ENCODE measurements at places on chromosomes 12 and 14.

DNA sequence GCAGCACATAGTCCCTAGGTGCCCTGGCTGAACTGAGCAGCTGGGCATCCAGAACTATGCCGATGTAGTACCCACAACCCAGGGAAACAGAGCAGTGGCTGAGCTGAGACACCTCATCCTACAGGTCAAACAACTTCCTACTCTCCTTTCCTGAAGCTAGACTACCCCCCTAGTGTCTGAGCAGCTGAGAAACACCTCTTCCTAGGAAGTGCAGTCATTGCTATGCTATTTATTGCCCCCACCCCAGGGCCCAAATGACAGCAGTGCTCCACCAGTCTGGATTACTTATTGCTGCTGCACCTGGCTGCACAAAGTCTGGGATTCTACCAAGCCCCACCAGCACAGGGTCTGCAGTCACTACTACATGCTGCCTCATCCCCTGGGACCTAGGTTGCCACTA, 16.7 kb upstream of the GARIN2 start:
- DNase-seq, result no peak
- no peak overlapping the region for H3K4me3 ChIP-seq
- no peak overlapping the region for H3K27ac ChIP-seq
- H3K27me3 ChIP-seq, result no peaks in the 10 kb centered on the region
- no peaks in the 10 kb centered on the region for H3K4me1 ChIP-seq

- H3K4me3 ChIP-seq, result no peak overlapping the region
- H3K36me3 ChIP-seq, result no peaks in the 10 kb centered on the region
- no peaks in the 10 kb centered on the region for H3K4me1 ChIP-seq
- no peak overlapping the region for H3K27ac ChIP-seq
- peaks cover 54% of the 10 kb centered on the region for H3K27me3 ChIP-seq
Measured at GRCh38 chr14:104344818-104345620, 206.6 kb downstream of the KIF26A start.

DNA sequence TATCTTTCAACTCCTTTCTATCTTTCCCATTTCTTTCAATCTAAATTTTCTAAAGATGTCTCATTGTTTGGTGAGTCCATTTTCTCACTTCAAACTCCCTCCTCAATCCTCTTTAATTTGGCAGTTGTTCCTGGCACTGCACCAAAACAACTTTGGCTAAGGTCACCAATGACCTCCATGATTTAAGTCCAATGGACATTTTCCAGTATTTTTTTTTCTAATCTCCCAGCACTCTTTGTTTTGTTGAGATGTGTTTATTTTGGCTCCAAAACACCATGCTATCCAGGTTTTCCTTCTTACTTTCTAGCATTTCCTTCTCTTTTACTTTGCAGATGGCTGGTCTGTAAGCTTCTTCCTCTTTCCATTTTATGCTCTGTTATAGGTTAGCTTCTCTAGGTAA, 42.5 kb upstream of the OTOGL start:
- H3K4me1 ChIP-seq, result peaks cover 22% of the 10 kb centered on the region
- no peak overlapping the region for H3K4me3 ChIP-seq
- peak overlapping the region; percentile 29 for H3K27ac ChIP-seq
- DNase-seq, result no peak
- H3K27me3 ChIP-seq, result no peaks in the 10 kb centered on the region

- H3K27me3 ChIP-seq, result no peaks in the 10 kb centered on the region
- no peaks in the 10 kb centered on the region for H3K36me3 ChIP-seq
- DNase-seq, result peak; percentile 74
- H3K4me1 ChIP-seq, result peaks cover 65% of the 10 kb centered on the region
- peak within 1 kb of the TSS; percentile 82 for H3K4me3 ChIP-seq
Measured at GRCh38 chr12:20368114-20368650, at the start of gene PDE3A. Gene PDE3A, plus strand, starts transcription at chr12:20368537. Its CDS starts 748 bp downstream, at chr12:20369285.

GRCh38 chr14:91420686-91421085, 3.1 kb upstream of the CCDC88C start:
- no peaks in the 10 kb centered on the region for H3K36me3 ChIP-seq
- no peak overlapping the region for H3K27ac ChIP-seq
- H3K4me1 ChIP-seq, result peaks cover 28% of the 10 kb centered on the region
- DNase-seq, result no peak

- H3K4me3 ChIP-seq, result no peak overlapping the region
- DNase-seq, result no peak
- H3K4me1 ChIP-seq, result peaks cover 46% of the 10 kb centered on the region
- H3K36me3 ChIP-seq, result no peaks in the 10 kb centered on the region
- no peaks in the 10 kb centered on the region for H3K27me3 ChIP-seq
Measured at GRCh38 chr12:56153678-56154065, 1.3 kb downstream of the MYL6B start.

DNA sequence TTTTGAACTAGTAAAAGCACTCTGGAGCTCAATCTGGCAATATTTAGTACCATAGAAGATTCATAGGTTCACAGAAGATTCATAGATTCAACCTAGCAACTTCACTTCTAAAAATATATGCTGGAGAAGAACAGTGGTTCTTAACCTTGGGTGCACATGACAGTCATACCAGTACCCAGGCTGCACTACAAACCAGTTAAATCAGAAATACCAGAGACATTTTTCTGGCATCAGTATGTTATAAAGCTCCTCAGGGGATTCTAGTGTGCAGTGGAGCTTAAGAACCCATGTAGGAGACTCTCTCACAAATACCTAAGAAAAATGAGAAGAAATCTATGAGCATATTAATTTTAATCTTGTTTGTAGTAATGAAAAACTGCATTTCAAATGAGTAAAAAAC, 46.6 kb downstream of the CNTN1 start:
- H3K36me3 ChIP-seq, result no peaks in the 10 kb centered on the region
- DNase-seq, result no peak
- no peak overlapping the region for H3K27ac ChIP-seq
- no peaks in the 10 kb centered on the region for H3K27me3 ChIP-seq
- H3K4me1 ChIP-seq, result no peaks in the 10 kb centered on the region

GRCh38 chr12:108691175-108691997, 39.9 kb downstream of the CORO1C start:
- H3K4me3 ChIP-seq, result peak overlapping the region; percentile 50
- no peaks in the 10 kb centered on the region for H3K27me3 ChIP-seq

GRCh38 chr12:94761559-94761958, 111.2 kb upstream of the TMCC3 start:
- H3K27me3 ChIP-seq, result peaks cover 13% of the 10 kb centered on the region
- no peaks in the 10 kb centered on the region for H3K4me1 ChIP-seq
- no peak overlapping the region for H3K4me3 ChIP-seq
- H3K27ac ChIP-seq, result no peak overlapping the region

DNA sequence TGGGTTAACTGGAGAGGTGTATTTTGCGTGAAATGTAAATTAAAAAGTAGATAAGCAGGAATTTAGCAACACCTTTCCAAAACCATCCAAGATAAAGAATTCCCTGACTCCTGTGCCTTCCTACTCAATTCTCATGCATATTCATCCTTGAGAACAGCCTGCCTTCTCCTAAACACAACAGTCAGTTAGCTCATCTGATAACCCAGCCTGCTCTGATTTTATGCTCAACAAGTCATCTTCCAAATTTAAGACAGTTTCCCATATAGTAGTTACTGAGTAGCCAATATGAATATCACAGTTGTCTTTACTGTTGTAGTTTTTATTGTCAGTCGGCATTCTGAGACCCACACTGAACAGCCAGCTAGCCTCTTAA, 27.1 kb downstream of the CPNE8 start:
- H3K27me3 ChIP-seq, result no peaks in the 10 kb centered on the region
- DNase-seq, result no peak
- peaks cover 1% of the 10 kb centered on the region for H3K4me1 ChIP-seq
- no peak overlapping the region for H3K4me3 ChIP-seq
- H3K36me3 ChIP-seq, result peaks cover 4% of the 10 kb centered on the region
- no peak overlapping the region for H3K27ac ChIP-seq

GRCh38 chr14:55448141-55448614, 7.8 kb upstream of the TBPL2 start:
- no peak overlapping the region for H3K4me3 ChIP-seq
- no peaks in the 10 kb centered on the region for H3K27me3 ChIP-seq
- DNase-seq, result no peak

- no peak for DNase-seq
- no peaks in the 10 kb centered on the region for H3K27me3 ChIP-seq
- H3K4me1 ChIP-seq, result peaks cover 25% of the 10 kb centered on the region
- H3K36me3 ChIP-seq, result no peaks in the 10 kb centered on the region
Measured at GRCh38 chr12:77940011-77940423, 109.3 kb downstream of the NAV3 start.

GRCh38 chr12:102539651-102540553, 59.5 kb upstream of the IGF1 start:
- H3K4me1 ChIP-seq, result no peaks in the 10 kb centered on the region
- DNase-seq, result no peak
- H3K36me3 ChIP-seq, result no peaks in the 10 kb centered on the region
- H3K4me3 ChIP-seq, result no peak overlapping the region
- peaks cover 28% of the 10 kb centered on the region for H3K27me3 ChIP-seq
- H3K27ac ChIP-seq, result no peak overlapping the region

DNA sequence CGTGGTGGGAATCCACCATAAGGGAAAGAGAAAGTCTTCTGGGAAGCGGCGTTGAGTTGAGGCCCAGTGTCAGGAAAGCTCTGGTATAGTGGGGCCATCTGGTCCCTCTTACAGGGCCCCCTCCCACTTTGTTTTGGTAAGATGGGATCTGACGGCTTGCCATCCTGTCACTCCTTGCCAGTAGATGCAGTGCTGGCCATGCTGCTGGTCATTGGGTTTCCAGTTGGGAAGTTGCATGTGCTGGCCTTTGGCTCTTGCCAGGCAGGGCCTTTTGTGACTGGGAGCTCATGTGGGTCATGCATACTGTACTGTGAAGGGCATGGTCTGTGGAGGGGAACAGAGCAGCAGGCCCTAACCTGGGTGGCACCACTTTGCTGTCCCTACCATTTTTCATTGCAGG, 3.8 kb downstream of the TRAF3 start:
- no peaks in the 10 kb centered on the region for H3K27me3 ChIP-seq
- H3K27ac ChIP-seq, result no peak overlapping the region
- no peak overlapping the region for H3K4me3 ChIP-seq
- no peaks in the 10 kb centered on the region for H3K36me3 ChIP-seq
- DNase-seq, result no peak

- peaks cover 93% of the 10 kb centered on the region for H3K36me3 ChIP-seq
- H3K27me3 ChIP-seq, result no peaks in the 10 kb centered on the region
- H3K4me1 ChIP-seq, result peaks cover 19% of the 10 kb centered on the region
- no peak overlapping the region for H3K4me3 ChIP-seq
- no peak for DNase-seq
Measured at GRCh38 chr14:102948698-102949061, 26.2 kb downstream of the AMN start.

DNA sequence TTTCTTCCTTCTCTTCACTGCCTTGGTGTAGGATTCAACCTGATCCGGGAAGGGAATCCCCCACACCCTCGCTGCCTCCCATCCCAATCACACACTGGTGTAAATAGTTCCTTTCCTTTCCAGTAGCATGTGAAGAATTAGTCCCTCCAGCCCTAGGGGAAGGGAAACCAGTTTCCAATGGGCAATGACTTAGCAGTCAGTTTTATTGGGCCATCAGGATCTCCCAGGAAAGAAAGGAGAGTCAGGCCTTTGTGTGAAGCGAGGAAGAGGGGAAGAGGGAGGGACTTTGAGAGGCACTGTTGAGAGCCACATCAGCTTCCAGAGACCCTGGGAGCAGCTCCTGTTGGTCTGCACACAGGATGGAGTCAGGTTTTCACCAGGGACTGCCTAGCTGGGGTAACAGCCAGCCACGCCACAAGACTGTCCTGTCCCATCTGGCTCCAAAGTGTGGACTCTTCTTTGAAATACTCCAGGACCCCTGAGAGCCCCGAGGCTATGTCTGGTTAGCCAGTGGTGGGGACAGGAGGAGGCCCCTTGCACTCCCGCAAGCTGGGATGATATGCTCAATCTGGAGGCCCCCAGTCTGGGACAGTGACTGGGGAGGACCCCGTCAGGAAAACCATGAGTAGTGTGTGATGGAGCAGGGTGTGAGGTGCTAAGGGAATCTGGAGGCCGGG, 27.9 kb downstream of the MOAP1 start:
- no peak overlapping the region for H3K27ac ChIP-seq
- H3K4me3 ChIP-seq, result no peak overlapping the region
- no peaks in the 10 kb centered on the region for H3K4me1 ChIP-seq
- no peak for DNase-seq

DNA sequence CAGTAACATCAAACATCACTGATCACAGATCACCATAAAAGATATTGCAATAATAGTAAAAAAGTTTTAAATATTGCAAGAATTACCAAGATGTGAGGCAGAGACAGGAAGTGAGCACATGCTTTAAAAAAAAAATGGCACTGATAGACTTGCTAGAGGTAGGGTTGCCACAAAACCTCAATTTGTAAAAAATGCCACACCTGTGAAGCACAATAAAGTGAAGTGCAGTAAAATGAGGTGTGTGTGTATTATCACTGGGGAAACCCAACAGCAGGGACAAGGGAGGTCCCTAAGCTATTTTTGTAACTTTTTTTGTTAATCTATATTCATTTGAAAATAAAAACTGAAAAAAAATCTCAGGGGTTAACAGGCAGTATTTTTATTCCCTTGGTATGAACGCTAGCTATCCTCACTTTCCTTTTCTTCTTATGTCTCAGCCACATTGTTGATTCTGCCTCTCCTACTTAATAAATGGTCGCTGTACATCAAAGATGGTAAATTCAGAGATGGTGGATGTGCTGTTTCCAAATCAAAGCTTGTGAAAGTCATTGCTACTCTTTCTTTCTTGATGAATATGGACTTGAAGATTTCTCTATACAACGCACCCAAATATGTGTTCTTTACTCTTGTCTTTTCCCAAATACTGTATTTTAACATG, 14.0 kb upstream of the KLRD1 start:
- H3K27ac ChIP-seq, result no peak overlapping the region
- no peaks in the 10 kb centered on the region for H3K27me3 ChIP-seq
- no peaks in the 10 kb centered on the region for H3K4me1 ChIP-seq
- H3K36me3 ChIP-seq, result no peaks in the 10 kb centered on the region
- H3K4me3 ChIP-seq, result no peak overlapping the region
- no peak for DNase-seq

- DNase-seq, result no peak
- peak overlapping the region; percentile 72 for H3K27ac ChIP-seq
- H3K4me1 ChIP-seq, result peaks cover 5% of the 10 kb centered on the region
- no peaks in the 10 kb centered on the region for H3K36me3 ChIP-seq
- H3K4me3 ChIP-seq, result no peak overlapping the region
- no peaks in the 10 kb centered on the region for H3K27me3 ChIP-seq
Measured at GRCh38 chr12:41511247-41511646, 323.1 kb downstream of the PDZRN4 start.

GRCh38 chr14:80213602-80214001, 2.3 kb upstream of the DIO2 start:
- no peak overlapping the region for H3K4me3 ChIP-seq
- H3K27ac ChIP-seq, result no peak overlapping the region
- H3K4me1 ChIP-seq, result peaks cover 4% of the 10 kb centered on the region
- H3K27me3 ChIP-seq, result no peaks in the 10 kb centered on the region
- no peaks in the 10 kb centered on the region for H3K36me3 ChIP-seq
